ENCODE measurements at places on chromosomes 5 and 9.

DNA sequence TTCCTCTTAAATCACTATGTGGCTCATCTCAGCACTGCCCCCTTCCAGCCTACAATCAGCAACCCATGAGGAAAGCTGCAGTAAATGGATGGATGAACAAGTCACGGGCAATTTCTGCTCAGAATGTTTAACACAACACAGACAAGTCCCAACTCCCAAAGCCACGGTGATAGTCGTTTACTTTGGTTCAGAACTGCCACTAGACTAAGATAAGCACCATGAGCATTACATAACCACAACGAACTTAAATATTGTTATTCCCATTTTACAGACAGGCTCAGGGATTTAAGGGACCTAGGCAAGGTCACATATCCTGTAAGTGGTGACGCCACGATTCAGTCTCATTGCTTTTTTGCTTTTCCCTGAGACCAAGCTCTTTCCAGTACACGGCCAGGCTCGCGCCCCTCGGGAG lies 2.0 kb upstream of the SMIM27 start:
- DNase-seq = no peak

DNA sequence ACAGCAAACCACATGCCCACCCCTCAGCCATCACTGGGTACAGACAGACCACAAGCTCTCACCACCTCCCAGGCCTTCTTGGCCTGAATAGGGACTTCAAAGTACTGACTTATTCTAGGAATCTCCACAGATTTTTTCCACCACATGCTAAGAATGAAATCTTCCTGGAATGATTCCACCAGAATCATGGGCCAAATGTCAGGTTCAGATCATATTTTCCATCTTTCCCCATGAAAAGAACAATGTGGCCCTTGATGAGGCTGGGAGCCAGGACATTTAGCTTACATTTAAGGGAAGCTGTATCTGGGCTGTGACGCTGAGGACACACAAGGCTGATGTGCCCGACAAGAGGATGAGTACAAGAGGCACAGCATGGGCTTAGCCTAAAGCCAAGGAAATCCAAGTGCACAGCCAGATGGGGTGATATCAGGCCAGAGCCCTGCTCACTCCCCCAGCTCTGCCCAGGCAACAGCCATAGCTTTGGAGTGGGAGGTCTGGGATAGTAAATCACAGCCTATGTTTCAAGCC lies 28.1 kb downstream of the ACSL6 start:
- DNase-seq = no peak

GRCh38 chr5:62190173-62190572 lies 115.8 kb upstream of the KIF2A start:
- DNase-seq = no peak

DNA sequence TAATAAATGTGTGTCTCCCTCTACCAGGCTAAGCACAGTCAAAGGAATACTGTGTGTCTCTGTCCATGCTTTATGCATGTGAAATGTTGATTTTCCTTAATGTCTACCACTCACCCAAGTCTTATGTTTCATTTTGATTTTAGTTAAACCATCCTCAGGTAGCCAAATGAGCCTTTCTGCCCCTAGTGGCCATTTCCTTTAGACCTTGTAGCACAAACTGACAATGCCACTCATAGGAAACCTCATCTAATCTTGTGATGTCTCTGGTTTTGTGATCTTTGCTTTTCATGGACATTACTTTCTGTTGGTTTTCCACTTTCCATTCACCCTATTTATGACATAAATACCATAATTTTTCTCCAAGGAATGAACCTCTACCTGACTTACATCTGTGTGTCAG lies 820.8 kb downstream of the MAT2B start:
- no peak for DNase-seq

DNA sequence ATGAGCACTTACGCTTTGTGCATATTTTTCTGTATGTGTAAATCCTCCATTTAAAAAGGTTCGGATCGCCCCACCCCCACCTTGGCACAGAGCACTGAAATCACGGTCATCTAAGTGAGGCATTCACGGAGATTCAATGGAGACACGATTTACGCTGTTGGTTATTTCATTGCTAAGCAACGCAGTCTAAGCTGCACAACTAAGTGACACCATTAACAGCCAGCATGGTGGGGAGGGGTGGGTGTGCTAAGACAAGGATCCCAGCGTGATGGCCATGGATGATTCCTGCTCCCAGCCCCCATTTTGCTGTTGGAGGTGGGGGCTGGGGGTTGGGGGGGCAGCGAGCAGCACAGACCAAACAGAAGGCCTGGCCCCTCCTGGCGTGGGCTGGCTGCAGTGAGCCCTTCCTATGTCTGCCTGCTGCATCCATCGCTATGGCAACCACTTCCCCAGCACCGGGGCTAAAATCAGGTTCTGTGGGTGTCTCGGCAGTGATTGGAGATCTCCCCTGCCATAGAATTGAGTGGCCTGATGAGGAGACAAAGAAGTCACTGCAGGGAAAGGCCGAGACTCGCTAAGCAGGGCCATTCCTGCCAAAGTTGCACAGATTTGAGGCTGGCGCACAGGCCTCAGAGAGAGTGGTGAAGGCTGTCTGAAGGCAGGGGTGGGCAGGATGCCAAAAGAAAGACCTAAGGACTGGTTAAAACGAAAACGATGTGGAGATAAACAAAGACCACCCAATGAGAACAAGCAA lies 14.3 kb upstream of the MARCHF6 start:
- peak; percentile 99 for DNase-seq

Data from NCI-H1417 treated with DMSO at 0.1 percent for 48 hours (cell line).